ENCODE measurements at places on chromosomes 7 and 10.

DNA sequence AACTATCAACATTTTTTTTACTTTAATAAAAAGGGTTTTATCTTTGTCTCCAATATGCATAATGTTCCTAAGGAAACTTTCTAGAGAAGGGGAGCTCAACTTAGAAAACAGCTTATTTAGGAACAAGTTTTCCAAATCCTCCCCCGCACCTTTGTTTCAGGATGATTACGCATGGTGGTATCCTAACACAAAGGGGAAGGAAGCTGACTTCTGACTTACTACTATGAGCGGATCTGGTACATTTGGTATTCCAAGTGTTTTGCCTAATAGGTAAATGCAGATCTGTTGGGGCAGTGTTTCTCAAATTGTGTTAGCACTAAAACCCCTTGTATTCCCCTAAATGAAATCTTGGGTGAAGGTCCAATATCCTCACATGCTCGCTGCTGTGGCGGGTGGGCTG is 229.3 kb upstream of the KLF14 start:
- DNase-seq = no peak

DNA sequence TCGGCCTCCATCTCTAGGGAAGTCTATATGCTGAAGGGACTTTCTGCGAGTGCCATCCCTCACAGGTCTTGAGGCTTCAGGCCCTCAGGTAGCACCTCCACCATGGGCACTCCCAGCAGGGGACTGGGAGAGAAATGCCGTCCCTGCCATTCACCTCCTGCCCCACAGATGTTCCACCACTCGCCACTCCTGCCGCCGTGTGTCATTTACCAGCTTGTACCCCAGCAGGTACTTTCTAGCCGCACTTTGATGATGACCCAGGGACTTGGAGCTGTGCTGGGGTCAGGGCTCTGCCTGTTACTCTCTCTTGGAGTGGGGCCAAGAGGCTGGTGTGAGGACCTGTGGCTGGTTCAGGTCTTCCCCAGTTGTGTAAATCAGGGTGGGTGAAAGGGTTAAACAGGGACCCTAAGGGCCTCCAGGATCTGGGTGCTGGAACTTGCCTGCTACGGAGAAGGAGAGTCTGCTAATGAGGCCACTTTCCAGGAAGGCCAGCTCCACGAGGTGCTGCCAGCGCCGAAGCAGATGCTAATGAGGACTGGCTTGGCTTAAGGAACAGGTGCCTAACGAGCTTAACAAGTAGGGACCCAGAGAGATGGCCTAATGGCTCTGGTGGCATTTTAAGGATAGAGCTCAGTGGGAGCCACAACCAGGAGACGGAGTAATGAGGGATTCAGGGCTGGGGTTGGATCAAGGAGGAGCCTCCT is 32.4 kb downstream of the CRHR2 start:
- no peak for DNase-seq

DNA sequence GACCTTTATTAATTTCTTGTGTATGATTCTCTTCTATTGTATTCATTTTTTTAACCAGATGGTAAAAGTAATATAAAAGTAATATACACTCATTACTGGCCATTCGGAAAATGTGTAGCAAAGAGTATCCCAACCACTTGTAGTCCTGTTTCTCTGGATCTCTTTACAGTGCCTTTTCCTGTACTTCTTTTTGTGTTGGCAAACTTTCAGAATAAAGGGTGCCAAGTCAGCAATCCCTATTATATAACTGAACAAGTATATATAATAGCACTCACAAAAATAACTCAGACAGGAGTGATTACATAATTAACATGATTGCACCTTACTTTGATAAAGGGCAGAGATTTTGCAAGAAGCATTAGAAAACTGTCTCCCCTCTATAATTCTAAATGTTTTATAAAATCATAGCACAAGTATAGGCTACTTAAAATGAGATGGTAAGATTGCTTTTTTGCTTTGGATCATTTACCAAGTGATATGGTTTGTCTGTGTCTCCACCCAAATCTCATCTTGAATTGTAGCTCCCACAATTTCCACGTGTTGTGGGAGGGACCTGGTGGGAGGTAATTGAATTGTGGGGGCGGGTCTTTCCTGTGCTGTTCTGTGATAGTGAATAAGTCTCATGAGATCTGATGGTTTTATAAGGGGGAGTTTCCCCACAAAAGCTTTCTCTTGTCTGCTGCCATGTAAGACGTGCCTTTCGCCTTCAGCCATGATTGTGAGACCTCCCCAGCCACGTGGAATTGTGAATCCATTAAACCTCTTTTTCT is 41.5 kb upstream of the EPC1 start:
- DNase-seq = no peak

DNA sequence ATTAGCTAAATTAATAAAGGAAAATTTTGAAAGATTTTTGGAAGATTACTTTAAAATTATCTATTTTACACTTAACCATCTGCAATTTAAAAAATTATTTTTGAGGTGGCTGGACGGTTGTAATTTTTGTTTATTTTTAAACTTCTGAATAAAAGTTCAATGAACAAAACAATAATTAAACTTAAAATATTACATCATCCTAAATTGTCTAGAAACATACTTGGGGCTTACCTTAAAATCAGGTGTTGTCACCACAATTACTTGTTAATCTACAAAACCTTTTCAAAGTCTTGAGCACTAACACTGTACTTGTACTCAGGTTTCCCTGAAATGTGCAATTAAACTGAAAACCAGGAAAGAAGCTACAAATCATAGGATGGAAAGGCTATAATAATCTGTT is 328.3 kb downstream of the NXPH1 start:
- no peak for DNase-seq

DNA sequence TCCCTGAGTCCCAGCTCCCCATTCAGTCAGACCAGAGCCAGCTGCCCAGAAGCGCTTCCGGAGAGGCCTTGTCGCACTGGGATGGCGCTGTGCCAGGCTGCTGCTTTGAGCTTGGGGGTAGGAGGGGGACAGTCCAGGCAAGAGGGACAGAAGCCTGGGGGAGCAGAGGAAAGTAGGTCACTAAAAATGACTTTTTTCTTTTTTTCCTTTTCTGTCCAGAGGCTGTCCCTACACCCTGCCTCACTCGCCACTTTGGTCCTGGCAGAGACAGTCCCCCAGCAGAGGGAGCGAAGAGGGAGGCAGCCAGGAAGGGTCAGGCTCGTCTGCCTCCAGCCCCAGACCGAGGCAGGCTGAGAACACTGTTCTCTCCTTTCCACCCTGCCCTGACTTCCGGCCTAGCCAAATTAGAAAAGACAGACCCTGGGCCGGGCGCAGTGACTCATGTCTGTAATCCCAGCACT is 15.8 kb upstream of the TRIM8 start:
- DNase-seq = no peak

DNA sequence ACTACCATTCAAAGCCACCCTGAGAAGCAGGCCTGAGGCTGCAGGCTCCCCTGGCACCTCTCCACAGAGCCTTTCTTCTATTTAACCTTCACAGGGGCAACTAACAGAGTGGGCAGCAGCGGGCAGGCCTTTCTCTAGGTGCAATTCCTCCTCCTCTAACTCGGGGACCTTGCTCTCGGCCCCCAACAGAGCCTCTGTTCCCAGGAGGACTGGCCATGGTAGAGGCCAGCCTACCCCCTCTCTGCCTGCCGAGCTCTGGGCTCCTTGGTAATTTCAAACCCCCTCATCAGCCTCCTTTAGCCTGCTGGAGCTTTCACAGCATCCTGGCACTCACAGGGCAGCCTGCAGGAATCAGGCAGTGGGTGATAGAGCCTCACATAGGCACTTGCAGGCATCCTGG is 920.8 kb upstream of the ZNF722 start:
- no peak for DNase-seq

GRCh38 chr10:101226491-101227428 is 2.5 kb downstream of the LBX1 start:
- peak; percentile 19 for DNase-seq

GRCh38 chr7:136333636-136334035 is 356.5 kb upstream of the MTPN start:
- no peak for DNase-seq

DNA sequence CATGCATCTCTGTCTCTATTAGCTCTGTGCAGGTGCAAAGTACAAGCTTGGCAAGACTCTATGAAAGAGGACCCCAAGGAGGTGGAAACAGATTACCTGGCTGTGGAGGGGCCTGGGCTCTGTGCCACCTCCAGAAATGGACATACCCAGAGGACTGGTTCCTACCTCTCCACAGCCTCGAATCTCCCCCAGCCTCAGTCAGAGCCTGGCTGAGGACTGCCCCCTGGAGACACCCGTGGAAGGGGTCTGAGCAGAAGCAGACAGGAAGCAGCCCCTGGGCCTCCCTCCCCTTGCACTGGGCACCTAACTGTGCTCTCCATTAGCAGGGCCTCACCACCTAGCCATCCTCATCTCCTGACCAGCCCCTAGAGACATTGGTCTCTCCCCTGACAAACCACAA is 92.0 kb downstream of the DLG5 start:
- DNase-seq = no peak

DNA sequence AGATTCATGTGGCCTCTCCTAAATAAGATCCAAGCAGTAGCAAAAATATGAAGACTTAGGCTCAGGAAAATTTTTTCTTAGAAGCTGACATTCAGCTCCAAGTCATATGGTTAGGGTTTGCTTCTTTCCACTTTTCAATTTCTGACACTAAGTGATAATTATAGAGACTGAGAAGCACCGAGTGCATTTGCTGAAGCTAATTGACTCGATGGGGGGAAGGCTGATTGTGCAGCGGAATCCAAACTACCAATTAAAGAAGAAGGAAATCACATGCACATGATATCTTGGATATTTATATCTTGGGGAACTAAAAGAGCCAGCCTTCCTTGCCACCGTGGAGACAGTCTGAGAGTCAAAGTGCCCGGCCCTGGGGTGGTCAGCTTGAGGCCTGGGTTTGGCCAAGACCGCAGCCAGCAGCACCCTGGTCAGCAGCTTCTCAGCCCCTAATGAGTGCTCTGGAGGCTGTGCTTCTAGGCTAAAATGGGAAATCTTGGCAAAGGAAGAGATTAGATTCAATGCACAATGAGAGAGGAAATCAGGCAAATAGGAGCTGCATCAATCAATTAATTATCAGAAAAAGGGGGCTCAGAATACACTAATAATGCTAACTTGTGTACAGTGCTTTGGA is 589.3 kb downstream of the NRG3 start:
- DNase-seq = no peak

DNA sequence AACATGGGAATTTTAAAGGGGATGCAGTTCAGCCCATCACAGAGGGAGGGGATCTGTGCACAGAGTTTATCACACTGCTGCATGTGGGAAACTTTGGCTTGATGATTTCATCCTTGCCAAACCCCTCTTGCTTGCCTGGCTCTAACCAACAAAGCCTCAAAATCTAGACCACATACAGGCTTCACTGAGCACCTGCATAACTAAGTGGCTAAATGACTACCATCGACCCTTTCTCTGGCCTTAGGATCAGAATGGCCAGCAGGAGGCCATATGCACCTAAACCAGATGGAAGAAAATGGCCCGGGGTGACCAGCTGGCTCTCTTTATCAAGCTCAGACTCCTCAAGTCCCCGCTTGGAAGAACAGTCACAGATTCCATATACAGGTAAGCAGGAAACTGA is 15.6 kb upstream of the ZNF25 start:
- no peak for DNase-seq

GRCh38 chr10:99459217-99459616 is 28.8 kb upstream of the GOT1 start:
- DNase-seq = no peak

GRCh38 chr10:112744181-112745096 is 205.6 kb upstream of the TCF7L2 start:
- no peak for DNase-seq

DNA sequence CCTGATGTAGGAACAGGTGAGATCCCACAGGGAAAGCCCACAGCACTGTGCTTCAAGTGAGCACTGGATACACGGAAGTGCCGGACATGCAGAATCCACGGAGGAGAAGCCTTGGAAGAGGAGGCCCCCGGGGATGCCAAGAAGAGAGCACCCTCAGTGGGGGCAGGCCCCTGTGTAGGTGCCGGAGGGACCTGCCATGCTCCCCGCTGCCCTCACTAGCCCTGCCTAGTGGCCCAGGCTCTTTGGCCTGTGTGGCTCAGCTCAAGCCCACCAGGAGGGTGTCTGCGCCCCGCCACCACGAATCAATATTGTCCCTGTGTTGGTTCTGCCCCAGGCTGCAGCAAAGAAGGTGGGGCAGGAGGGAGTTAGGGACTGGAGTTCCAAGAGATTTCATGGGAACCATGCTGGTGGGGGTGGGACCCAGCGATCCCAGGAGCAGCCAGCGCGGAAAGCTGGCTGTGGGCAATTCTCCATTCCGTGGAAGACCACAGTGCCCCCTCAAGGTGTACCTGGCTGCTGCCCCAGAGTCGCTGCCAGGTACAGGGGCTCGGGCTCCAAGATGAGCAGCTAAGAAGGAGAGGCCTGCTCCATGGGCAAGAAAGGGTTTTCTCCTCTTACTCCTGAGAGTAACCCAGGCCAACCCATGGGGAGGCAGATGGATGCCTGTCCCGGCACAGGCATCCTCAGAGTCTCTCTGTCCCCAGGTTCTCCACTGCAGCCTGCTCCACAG is 34.9 kb upstream of the LEP start:
- DNase-seq = no peak

- DNase-seq = no peak
These were observed 14.3 kb downstream of the KLF6 start for GRCh38 chr10:3770611-3771110.

DNA sequence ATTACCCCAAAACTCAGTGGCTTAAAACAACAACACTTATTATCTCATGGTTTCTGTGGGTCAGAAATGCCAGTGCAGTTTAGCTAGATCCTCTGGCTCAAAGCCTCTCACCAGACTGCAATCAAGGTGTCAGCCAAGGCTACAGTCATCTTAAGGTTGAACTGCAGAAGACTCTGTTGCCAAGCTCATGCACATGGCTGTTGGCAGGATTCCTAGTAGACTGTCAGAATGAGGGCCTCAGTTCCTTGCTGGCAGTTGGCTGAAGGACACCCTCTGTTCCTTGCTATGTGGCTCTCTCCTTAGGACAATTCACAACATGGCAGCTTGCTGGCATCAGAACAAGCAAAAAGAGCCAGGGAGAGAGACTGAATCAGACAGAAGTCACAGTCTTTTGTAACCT is 34.7 kb downstream of the TOMM7 start:
- no peak for DNase-seq

GRCh38 chr7:112515989-112516388 is 35.2 kb downstream of the LSMEM1 start:
- no peak for DNase-seq

DNA sequence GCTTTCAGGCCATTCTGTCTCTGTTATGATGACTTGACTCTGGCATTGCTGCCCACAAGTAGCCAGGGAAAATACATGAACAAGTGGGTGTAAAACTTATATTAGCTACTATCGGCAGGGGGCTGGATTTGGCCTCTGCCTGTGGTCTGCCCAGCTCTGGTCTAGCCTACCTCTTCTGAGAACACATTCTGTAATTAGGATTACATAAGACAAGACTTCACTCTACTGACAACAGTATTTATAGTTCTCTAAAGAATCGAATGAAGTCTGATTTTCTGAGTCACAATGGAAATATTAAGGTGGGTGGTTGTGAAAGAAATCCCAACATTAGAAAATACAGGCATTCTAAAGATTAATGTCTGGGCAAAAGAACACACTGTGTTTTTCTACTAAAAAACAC is 55.5 kb downstream of the DLD start:
- no peak for DNase-seq

GRCh38 chr7:151086802-151087244 is 548 bp downstream of the AGAP3 start:
- DNase-seq = no peak

Data from CD4-positive, alpha-beta T cell treated with Interleukin-4 for 4 hours (primary cell).